ENCODE measurements at places on chromosomes 2 and 18.

DNA sequence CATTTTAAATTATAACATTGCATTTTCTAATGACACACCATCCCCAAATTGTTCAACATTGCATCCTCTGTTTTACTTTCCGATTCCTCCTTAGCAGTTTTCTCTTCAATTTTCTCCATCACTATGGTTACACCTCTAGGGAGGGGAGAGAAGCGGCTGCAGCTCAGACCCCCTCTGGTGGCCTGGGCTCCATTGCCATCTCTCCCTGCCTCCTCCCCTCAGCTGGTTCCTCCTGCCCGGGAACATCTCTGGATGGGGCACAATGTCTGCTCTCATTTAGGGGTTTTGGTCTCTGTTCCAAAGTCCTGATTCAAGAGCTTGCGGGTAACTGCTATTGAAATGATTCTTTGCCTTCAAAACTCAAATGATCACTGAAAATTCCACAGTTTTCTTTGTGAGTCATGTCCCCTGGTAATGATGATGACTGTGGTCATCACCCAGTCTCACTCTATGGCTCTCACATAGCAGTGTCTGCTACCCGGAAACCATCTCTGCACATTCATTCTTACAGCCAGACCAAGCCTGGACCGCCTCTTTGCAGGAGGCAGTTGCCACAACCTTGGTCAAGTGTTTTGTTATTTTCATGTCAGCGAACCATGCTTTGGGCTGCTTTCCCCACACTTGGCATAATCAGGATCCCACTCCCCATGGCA lies 263.9 kb downstream of the ALPK2 start:
- no peak for DNase-seq

DNA sequence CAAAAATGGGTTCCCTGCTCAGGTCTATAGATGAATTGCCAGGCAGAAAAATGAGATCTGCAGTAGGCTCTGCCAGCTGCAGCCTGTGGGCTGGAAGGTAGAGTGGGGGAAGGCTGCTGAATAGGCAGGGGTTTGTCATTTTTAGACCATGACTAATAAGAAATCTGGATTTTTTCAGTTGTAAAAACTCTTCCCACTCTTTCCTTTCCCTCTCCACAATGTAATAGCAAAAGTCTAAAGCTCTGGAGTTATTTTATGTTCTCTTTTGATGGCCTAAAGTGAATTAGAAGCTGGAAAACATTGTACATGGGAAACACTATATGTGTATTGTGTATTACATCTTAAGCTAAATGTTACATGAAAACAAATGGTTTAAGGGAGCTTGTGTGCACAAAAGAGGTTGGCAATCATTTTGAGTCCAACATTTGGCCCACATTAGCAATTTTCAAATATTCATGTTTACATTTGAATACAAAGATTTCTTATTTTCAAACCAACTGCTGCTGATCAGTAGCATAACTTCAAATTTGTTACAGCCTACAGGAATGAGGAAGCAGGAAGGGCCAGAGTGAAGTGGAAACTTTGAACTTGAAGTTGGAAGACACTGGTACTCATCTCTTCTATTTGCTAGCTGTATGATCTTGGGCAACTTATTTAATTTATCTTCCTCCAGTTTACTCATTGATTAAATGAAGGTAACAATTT lies 407.1 kb downstream of the SLC4A3 start:
- no peak for DNase-seq

DNA sequence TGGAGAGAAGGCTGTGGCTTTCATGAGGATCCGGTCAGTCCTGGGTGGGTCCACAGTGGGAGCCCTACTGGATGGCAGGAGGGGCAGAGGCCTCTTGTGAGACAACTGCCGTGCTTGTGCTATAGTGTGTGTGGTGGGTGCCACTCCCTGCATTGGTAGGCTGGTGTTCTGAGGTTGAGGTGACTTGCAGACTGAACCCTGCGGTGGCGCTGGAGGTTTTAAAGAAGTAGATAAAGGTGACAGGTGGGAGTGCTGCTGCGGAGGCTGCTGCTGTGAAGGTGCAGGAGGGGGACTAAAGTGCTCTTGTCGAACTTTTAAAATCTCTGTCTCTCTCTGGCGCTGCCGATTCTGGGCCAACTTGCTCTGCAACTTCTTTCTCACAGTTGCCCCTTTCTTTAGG lies 29.7 kb downstream of the INO80D start:
- DNase-seq: no peak

DNA sequence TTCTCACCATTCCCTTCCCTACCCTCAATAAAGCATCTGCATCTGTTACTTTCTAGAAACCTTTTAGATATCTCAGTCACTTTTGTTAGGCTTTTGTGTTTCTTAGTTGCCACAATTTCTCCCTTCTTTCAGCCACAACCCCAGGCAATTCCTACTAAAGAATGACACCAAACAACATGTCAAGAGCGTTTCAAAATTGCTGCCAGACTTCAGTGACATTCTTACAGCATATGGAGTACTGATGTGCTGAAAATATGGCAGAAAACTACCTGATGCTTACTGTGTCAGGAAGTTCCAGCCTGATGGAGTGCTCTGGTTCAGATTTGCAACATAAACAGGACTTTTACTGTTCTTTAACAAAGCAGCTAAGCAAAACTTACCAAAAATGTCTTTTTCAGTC lies 957.7 kb upstream of the POU3F3 start:
- no peak for DNase-seq

GRCh38 chr2:237258615-237259014 lies 155.3 kb downstream of the COL6A3 start:
- no peak for DNase-seq

DNA sequence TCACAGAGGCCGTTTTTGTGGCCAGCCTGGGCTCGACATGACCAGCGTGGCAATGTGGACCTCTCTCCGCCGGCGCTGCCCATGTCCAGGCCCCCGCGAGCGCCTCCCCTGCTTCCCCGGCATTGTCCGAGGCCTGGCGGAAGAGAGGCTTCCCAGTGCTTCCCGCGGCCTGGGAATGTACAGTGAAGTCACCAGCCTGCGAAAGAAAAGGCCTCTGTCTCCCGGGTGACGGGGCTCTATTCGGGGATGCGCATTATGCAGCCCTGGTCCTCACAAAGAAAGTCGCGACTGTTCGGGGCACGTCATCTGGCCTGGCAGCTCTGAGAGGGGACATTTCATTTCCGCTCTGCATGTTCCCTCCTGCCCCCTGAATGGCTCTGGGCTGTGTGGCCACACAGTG lies 109.2 kb upstream of the AGAP1 start:
- peak; percentile 87 for DNase-seq

GRCh38 chr2:193428336-193428818 lies 1233.6 kb upstream of the TMEFF2 start:
- DNase-seq: no peak

DNA sequence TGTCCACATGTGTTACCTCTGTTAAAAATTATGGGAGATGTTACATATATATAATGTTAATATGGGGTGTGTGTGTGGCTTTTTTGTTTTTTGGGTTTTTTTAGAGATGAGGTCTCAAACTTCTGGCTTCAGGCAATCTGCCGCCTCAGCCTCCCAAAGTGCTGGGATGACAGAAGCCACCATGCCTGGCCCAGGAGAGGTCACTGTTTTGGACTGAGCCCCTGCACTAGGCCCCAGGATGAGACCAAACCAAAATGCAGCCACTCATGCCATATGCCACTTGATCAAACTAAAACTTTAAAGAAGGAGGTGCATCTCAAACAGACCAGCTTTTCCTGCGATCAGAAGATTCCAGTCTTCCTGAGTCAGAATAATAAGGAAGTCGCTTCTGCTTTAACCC lies 2.5 kb downstream of the ADI1 start:
- no peak for DNase-seq

DNA sequence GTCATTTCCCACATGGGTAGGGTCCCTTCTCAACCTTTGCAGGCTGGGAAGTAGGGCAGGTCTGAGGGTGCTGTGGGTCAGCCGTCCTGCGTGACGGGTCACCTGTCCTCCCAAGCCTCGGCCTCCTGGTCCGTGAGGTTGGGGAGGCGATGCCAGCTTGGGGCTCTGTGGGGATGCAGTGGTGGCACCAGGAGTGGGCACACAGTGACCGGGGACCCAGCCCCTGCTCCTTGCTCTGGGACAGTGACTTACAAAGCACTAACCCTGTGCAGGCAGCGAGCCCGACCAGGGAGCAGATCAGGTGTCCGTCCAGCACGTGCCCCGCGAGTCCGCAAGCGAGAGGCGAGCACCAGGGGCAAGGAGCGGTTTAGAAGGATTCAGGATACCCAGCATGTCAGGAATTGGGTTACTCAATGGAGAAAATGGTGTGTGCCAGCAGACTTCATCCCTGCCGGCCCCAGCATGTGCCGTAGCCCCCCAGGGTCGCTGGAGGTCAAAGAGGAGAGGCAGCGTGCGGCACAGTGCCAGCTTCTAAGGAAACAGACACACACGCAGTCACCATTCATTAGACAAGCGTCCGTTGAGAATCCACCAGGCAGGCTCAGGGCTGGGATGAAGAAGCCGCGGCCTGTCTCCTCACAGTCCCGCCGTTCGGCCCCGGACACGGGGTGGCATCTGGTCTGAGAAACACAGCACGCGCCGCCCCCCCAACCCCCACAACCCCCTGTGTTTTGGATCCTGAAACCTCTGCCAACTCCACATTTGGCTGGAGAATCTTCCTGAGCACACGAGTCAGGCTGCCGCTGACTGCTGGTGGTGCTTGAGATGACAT lies 11.7 kb downstream of the COLEC11 start:
- DNase-seq: no peak

DNA sequence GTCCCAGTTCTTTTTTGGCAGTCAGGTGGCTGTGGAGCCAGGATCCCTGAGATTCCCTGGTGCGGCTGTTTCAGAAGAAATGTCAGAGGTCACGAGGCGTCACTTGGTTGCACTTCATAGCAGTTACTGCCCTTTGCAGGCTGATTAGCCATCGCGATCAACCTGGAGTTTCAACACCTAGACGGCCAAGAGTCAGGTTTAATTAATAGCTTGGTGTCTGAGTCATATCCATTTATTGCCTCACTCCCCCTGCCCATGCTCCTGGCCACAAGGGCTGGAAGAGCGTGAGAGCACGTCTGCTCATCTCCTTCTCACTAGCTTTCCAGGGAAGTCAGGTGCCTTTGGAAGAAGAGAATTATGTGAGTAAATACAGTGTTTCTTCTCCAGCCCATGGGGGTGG lies 552.3 kb downstream of the TSN start:
- DNase-seq: no peak

DNA sequence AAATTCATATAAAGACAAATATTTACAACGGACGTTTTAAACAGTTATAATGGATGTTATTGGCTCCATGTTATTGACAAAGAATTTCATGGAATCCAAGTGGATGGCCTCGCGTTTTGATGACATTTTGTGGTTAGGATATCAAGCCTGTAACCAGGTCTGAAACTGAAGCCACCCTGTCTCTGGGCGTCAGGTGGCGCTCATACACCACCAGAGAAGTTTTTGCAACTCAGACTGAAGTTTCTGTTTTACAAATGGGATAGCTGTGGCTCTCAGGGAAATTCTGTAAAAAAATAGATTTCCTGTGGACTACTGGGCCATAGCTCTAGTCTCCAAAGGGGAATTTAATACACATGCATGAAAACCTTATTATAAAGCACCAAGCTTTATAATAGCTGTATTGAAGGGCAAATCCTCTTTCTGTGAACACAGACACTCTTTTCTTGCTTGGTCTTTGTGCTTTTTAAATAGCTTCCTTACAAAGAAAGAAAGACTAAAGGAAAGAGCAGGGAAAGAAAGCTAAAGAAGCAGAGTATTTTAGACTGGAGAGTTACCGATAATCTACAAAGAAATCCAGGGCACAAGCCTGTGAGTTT lies 86.7 kb downstream of the C18orf54 start:
- peak; percentile 35 for DNase-seq

DNA sequence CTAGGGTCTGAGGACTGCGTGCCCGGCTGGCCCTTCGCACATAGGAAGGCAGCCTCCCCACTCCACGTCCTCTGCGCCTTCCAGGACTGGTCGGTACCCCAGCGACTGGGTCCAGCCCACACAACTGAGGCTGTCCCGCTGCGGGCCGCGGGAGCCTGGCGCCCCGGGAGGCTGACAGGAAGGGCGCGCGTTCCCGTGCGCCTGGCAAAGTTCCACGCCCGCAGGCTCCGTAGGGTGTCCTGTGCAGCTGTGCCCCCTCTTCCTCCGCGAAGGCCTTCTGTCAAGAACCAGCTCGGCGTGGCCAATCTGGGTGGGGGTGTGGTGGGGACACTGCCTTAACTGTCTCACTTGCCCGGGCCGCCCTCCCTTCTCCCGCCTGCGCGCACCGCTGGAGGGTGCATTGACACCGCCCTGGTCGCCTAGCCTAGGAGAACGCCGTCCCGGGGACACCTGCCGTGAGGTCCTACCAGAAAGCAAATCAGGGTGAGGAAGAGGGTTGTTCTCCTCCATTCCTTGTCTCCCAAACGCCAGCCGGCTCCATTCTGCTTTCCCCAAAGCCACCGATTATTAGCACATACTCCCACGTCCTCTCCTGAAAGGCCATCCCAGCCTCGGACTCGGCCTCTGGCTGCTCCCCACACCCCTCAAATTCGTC lies 618 bp upstream of the LYPD1 start:
- no peak for DNase-seq

GRCh38 chr2:31199206-31199605 lies 18.1 kb downstream of the CAPN14 start:
- DNase-seq: no peak

DNA sequence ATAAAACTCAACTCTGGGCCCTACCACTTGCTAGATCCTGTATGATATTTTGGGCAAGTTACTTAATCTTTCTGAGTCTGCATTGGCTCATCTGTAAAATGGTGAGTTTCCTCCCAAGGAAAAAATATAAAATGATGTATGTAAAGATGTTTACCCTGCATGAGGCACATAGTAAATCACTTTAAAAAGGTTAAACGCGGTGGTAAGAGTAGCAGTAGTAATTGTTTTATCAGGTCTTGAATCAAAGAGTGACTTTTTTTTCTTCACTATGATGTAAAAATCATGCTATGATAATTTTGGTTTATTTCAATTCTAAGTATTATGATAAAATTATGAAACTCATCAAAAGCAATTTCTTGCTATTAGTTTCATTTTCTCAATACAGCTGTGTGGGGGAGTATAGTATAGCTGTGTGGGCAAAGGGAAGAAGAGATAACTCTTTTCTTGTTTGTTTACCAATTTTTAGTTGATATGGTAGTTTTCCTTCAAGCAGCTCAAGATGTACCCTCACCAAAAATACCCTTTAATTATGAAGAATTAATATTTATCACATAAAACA lies 10.7 kb downstream of the ARHGAP15 start:
- DNase-seq: no peak

GRCh38 chr2:99140860-99141109 lies 722 bp upstream of the C2orf15 start:
- no peak for DNase-seq

DNA sequence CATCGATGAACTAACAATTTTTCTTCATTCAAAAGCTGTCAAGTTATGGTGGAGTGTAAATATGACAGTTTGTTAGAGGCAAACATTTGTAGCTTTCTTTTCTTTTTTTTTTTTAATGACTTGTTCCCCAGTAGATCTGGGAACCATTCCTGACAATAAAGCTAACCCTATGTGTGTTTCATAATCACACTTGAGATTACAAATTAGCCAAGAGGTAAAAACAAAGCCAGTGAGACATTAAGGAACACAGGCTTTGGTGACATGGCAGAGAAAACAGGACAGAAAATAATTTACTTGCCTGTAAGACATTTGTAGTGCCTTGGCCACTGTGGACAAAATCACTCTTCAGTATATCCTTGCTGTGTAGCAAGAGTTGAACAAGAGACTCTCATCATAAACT lies 135.9 kb downstream of the UBE2E3 start:
- DNase-seq: no peak

GRCh38 chr2:200922439-200922838 lies 33.3 kb downstream of the NIF3L1 start:
- no peak for DNase-seq

- DNase-seq: peak; percentile 30
Measured at GRCh38 chr2:197516393-197516761, 511 bp downstream of the MOB4 start.

All from hippocampal formation (tissue), 2 donors.